ENCODE measurements at places on chromosomes 11 and 22.

- DNase-seq, result no peak
These were observed 83.3 kb downstream of the MYEOV start for GRCh38 chr11:69377029-69377952.

GRCh38 chr11:2215561-2216399 is 44.2 kb upstream of the TH start:
- no peak for DNase-seq

GRCh38 chr11:72433455-72434036 is 785 bp downstream of the CLPB start:
- DNase-seq, result no peak

DNA sequence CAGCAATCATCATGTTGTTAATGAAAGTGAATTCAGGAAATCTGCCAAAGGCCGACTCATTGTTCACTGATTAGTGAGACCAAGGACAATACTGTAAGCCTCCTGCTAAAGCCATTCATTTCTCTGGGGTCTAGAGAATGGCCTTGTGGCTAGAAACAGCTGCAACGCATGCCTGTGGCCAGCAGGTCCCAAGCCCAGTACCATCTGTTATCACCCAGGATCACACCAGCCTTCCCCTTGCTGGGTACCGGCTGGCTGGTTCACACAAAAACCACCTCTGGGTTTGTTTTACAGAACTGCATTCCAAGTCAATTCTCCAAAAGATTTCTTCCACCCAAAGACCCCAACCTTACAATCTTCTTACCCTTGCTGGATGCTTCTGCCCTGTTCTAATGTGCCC is 1.1 kb downstream of the PLAAT5 start:
- DNase-seq, result no peak

- DNase-seq, result no peak
These were observed 37.0 kb downstream of the CDPF1 start for GRCh38 chr22:46213052-46213451.
